ENCODE measurements at places on chromosomes 2 and 18.

DNA sequence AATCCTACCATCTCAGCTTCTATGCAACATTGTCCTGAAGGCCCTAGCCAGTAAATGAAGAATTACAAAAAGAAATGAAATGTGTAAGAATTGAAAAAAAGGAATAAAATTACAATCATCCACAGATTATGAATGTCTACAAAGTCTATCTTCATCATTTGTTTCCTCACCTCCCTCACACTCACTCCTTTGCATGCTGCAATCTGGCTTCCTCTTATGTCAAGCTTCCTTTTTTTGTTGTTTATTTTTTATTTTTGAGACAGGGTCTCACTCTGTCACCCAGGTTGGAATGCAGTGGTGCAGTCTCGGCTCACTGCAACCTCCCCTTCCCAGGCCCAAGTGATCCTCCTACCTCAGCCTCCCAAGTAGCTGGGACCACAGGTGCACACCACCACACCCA is 129.0 kb downstream of the CABYR start:
- no peak for DNase-seq

- DNase-seq: no peak
Measured at GRCh38 chr2:238431-238830, 25.4 kb downstream of the SH3YL1 start.

DNA sequence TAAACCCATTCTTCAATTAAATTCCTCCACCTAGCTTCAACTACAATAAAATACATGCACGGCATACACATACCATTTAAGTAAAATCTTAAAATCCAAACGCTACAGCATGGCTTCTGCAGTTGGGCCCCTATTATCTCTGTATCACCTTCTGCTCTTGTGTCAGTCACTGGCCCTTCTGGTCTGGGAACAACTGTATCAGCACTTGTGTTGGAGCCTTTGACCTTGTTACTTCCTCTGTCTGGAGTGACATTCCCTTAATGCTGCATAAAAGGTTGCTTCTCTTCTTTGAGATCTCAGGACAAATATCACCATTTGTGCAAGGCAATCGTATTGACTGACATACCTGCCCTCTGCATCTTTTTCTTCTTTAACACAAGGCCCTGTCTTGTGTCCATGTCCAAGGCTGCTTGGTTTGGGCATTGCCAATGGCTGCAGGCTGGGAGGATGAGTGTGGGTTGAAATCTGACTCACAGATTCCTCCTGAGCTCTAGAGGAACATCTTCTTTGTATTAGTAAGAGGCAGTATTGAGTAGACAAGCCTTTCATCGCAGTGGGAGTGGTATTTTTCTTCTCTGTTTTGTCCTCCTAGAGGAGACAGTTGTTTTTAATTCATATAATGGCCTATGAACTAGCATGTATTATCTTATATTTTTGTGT is 267.8 kb upstream of the TRIB2 start:
- DNase-seq: no peak

DNA sequence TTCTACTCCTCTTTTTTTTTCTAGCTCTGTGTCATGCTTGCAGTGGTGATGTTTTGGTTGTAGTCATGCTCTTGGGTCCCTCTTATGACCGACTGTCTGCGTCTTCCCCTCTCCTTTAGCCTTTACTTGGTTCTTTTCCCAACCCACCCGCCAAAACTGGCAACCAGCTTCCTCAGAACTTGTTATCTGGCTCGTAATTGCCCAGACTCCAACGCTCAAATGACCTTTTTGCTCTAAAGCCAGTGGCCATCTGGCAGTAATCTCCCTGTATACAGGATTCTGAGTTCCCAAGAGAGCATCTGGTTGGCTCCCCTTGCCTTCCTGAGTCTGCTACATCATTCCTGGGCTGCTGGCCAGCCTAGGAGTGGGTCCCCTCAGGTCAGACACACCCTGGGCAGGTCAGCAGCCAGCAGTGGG is 147.2 kb downstream of the MGAT5 start:
- DNase-seq: no peak

DNA sequence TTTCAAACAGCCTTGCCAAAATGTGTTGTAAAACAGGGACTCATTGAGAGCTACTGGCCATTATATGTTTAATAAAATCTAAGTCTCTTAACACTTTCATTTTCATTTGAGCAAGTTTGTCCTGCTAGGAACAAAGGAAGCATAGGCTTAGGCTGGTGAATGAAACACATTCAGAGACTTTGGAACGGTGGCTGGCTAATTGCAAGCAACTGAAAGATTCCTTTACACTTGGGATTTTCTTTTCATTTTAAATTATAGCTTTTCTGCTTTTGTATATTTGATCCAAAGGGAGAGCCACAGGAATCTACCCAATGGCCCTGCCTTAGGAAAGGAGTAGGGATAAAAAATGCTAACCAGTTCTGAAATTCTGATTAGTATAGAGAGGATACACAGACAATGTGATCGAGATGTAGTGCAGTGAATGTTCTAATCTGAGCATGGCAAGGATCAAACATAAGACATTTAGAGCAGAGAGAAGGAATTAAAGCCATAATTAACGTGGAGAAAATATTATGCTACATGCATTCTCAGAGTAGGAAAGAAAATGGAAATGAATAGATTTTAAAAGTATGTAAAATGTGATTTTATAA is 911.4 kb upstream of the SLC39A10 start:
- no peak for DNase-seq

DNA sequence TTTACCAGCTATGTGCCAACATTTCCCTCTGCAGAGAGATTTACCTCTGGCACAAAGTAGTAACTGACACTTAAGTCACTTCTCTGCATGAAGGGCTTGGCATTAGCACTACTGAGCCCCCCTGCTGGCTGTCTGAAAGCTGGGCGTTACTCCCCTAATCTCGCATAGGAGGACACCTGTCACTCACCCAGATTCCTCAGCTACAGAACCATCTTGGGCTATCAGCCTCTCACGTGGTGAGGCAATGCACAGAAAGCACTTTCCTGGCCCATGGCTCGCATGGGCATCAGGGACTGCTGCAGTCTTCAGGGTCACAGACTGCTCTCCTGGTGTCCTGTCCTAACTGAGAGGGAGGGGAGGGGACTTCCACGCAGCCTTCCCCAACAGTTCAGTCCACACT is 12.0 kb downstream of the SERPINE2 start:
- DNase-seq: no peak

GRCh38 chr2:222876947-222877346 is 16.1 kb downstream of the ACSL3 start:
- no peak for DNase-seq

GRCh38 chr2:68934021-68934420 is 18.7 kb downstream of the GKN2 start:
- no peak for DNase-seq
